Endothelial cell of umbilical vein (primary cell): ENCODE measurements at places on chromosomes 2 and 18. TPM values are rescaled to one million over a fixed set of nuclear protein-coding genes. Genes with fewer than 3 reads are reported as not detected.

Gene ZFP36L2
- 73.4 and 75.9 TPM in 2 replicates for total RNA-seq

Gene RAX
- not detected in 2 replicates for total RNA-seq

Gene MDH1B
- total RNA-seq = 0.51 TPM in 1 of 2 replicates, not detected in the other

Gene UGP2
- 57.7 and 63.9 TPM in 2 replicates for total RNA-seq

Gene CCDC102B
- total RNA-seq = 0.62 and 1.3 TPM in 2 replicates

Gene FAP
- 2.0 TPM in 1 of 2 replicates, not detected in the other for total RNA-seq

Gene GDF7
- 1.1 and 3.7 TPM in 2 replicates for total RNA-seq

- DNase-seq = no peak
Observed at GRCh38 chr2:14120376-14120775, 512.1 kb upstream of the LRATD1 start.

DNA sequence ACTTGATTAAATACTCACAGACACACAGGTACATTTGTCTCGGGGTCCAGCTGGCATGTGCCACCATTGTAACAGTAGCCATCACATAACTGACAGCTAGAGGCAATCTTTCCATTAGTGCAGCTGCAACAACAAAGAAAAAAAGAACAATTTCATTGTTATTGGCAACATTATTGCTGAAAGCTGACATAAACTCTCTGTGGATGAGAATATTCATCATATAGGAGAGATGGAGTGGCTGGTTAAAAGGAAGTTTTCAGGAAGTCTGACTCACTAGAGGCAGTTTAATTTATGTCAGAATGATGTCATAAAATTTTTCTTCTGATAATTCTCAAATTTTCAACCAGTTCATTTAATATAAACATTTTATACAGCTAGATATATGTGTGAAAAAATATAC, 1490.0 kb upstream of the NXPH2 start:
- DNase-seq = peak; percentile 76

DNA sequence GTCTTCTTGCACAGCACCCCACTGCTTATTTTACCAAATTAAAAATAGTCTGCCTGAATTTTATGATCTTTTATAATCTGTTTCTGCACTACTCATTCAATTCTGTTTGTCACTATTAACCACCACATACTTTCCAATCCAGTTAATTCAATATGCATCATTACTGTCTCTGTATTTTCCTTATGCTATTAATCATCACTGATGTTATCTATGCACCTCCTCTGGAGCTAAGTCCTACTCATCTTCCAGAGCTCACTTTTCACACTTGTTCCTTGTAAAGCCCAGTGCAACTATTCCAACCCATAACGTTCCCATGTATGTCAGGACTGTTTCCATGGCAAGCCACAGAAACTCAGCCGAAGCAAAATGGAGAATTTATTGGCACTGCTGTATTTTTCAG, 713.6 kb downstream of the PLCL1 start:
- DNase-seq = no peak

DNA sequence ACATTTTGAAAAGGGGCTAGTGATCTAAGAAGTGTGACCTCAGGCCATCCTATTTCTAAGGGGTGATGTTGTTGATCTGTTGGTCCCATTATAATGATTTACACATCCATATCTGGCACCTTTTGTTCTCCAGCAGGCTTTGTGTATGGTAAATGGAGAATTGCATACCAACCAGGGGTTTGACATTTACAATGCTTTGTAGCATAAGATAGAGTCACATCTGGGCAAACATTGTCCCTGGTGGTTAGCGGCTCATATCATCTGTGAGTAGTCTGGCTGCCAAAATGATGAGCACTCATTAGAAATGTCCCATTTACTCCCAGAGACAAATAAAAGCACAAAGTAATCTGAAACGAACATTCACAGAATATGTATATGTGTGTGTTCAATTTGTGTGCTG, 1775.5 kb upstream of the CELF4 start:
- DNase-seq = no peak

DNA sequence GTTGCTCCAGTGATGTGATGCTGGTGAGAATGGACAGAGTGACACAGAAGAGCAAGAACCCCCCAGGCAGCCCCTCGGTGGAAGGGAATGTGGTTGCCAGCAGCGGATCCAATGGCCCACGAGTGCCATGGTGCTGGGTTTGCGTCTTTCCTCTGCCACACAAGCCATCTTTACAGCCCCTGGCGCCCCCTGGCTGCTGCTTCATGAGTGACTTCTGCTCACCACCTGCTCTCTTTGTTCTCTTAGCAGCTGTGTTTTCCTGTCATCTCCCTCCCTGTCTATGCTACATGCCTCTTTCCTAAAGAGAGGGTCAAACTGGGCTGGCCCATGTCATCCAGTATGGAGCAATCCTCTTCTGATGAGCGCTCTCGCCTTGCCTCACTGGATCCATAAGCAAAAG, 300.0 kb upstream of the SMIM21 start:
- no peak for DNase-seq

DNA sequence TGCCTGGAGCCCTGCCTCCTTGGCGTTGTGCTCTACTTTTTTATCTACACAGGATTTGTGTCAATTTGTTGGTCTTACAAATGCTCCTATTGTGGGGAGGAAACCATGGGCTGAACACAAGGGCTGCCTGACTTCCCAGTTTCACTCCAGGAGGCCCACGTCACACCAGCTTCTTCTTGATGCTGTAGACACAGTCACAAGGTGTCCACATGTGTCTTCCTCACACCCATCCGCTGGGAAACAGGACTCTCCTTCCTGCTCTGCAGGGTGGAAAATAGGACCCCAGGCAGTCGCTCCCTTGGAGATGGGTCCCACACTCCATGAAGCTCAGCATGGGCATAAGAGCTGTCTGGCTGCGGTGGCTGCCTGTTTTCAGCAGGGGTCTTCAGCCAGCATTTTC, 468.2 kb downstream of the EPHA4 start:
- peak; percentile 42 for DNase-seq

GRCh38 chr18:12960853-12961397, 13.1 kb downstream of the SEH1L start:
- DNase-seq = no peak

GRCh38 chr2:185222311-185222710, 516.3 kb upstream of the FSIP2 start:
- no peak for DNase-seq

DNA sequence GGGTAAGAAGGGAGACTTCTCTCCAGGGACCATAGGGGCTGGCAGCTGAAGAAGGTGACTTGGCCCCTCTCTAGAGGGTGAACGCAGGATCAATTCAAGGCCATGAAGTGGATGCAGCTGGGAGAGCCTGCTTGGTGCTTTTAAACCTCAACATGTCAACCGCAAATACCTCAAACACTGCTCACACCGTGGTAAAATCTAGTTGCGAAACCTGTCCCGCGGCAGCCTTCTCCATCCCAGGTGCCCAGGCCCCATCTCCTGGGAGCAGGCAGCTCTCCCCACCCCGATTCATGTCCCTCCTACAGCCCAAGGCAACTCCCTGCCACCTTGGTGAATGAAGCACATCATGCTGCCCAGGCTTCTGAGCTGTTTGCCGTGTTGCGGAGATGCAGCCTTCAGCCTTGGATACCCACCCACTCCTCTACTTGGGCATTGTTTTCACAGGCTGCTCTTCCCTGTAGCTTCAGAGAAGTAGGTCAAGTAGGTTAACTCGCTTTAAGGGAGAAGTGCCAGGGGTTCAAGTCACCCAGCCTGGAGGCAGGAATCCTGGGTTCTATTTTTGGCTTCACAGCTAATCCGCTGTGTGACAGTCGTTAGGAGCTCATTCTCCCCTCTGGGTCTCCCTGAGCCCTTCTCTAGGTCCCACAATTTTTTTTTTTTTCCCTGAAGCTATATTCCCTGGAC, 6.2 kb upstream of the EFR3B start:
- DNase-seq = no peak

GRCh38 chr2:216695401-216695821, at the start of gene IGFBP5:
TSS of gene IGFBP5 (minus strand) at chr2:216695549. CDS start at chr2:216694775, 774 bp downstream.
- peak; percentile 11 for DNase-seq

DNA sequence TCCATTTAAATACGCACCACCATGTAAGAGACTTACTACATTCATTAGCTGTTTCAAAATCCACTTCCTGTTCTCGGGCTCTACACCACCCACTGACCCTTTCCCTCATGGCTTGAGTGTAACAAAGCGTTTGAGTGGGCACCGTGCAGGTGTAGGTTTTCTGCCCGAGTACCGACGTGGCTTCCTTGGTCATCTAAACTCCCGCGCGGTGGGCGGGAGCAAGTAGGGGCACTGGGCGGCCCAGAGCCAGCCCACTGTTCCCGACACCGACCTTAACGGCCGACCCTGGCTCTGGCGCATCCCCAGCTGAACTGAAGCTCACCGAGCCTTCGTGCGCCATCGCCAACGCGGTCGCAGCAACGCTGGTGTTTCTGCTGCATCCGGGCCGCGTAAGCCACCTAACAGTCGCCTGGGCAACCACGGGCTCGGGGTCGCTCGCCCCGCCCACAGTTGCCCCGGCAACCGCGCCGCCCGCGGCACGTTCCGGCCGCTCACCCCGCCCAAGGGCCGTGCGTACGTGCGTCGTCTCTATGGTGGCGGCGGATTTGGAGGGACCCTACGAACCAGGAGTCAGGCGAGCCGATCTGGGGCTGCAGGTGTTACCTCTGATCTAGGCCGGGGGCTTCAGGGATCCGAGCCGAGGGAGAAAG, at the start of the genes C2orf81 and WDR54:
Gene C2orf81, minus strand, starts transcription at position 399 of the 650 bp plus-strand sequence. Its CDS starts 59 bp downstream, at position 340.
Gene WDR54, plus strand, starts transcription at position 510 of the 650 bp plus-strand sequence. CDS start 424 bp downstream, outside the sequence.
- DNase-seq = peak; percentile 86
